Activated naive CD8-positive, alpha-beta T cell treated with anti-CD3 and anti-CD28 coated beads, Interleukin-2, amount 10 ng/mL, durations not matched to agents 7 days and 5 days (primary cell): ENCODE measurements at places on chromosomes 16 and 17.

DNA sequence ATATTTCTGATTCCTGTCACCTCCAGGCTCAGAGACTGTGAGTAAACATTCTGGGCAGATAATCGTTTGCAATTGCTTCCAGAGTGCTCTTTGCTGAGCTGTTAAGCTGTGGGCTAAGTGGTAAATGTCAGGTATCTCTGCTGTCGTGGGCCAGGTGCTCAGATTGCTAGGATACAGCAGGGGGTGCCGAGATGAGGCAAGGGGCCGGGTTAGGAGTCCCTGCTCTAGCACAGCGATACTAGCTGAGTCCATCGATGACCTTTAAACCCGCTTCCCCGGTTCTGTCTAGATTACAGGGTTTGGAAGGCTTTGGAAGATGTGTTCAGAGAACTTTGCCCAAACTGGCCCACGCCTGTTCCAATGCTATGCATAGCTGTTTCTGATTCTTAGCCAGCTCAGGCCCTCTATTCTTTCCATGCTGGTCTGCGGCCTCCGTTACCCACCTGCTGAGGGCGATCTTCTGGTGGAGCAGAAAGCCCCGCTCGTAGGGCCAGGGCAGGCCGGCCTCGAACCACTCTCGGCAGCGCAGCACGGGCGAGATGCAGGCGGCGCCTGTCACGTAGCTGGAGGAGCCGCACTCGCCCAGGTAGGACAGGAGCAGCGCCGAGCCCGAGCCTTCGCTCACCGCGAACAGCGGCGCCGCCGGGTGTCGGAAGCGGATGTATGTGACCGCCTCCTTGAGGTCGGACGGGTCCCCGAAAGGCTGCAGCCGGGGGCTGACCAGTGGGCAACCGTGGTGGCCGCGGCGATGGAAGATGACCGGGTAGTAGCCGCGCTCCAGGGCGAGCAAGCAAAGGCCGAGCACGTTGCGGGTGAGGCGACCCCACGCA lies 979 bp downstream of the ABHD15 start:
- H3K27me3 ChIP-seq = no peaks in the 10 kb centered on the region
- DNase-seq = peak; percentile 82
- peak overlapping the region; percentile 94 for H3K4me3 ChIP-seq
- peak overlapping the region; percentile 95 for H3K27ac ChIP-seq
- peaks cover 21% of the 10 kb centered on the region for H3K36me3 ChIP-seq

- peaks cover 2% of the 10 kb centered on the region for H3K4me1 ChIP-seq
- DNase-seq = no peak
- no peak overlapping the region for H3K27ac ChIP-seq
- H3K4me3 ChIP-seq = no peak overlapping the region
- H3K36me3 ChIP-seq = no peaks in the 10 kb centered on the region
These were observed 42.1 kb upstream of the RPH3AL start for GRCh38 chr17:394718-395095.

DNA sequence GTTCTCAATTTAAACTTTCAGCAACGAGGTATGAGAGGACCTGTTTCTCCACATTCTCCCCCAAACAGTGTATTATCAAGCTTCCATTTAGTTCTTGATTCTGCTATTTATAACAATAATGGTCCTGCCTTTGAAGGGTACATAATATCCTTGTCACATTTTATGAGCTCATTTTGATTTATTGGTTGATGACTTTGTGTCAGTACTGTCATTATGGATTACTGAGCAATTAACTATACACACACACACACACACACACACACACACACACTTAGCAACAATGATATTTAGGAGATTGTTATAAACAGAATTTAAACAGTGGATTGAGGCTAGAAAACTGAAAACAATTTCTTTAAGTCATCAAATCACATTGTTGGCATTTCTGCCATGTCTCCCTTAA lies 7.0 kb downstream of the TMIGD1 start:
- no peak overlapping the region for H3K27ac ChIP-seq
- DNase-seq = no peak
- H3K27me3 ChIP-seq = peaks cover 2% of the 10 kb centered on the region
- peaks cover 34% of the 10 kb centered on the region for H3K4me1 ChIP-seq
- H3K4me3 ChIP-seq = no peak overlapping the region

- no peak overlapping the region for H3K4me3 ChIP-seq
- no peak overlapping the region for H3K27ac ChIP-seq
- peaks cover 81% of the 10 kb centered on the region for H3K36me3 ChIP-seq
- no peaks in the 10 kb centered on the region for H3K27me3 ChIP-seq
These were observed 30.9 kb downstream of the ABCC1 start for GRCh38 chr16:15980329-15980728.

DNA sequence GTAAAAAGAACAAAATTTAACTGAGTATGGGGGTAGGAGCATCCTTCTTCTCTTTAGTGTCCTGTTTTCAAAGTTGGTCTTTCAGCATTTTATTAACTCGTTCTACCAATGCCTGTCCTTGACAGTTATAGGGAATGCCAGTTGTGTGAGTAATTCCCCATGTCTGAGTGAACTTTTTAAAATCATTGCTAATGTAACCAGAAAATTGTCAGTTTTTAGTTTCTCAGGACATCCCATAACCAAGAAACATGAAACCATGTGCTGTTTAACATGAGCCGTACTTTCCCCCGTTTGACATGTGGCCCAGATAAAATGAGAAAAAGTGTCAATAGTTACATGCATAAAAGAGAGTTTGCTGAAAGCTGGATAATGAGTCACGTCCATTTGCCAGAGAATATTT lies 71.4 kb upstream of the ARL4D start:
- H3K4me1 ChIP-seq = no peaks in the 10 kb centered on the region
- H3K27me3 ChIP-seq = peaks cover 21% of the 10 kb centered on the region
- no peaks in the 10 kb centered on the region for H3K36me3 ChIP-seq
- no peak overlapping the region for H3K4me3 ChIP-seq
